ELF-1 (cell line): ENCODE measurements at places on chromosomes 16 and 17.

DNA sequence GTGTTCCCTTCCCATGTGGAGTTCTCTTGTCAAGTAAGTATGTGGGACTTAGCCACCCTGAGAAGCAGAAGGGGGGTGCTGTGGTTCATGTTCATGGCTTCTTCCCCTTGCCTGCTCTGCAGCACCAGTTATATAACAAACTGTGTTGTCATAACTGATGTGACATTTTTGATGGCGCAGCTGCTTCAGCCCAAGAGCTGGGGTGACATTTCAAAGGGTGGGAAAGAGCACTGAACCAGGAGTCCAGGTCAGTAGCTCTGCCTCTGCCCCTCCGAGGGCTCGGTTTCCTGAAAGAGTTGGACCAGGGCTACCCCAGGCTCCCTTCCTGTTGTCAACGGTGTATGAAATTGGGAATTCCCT, 7.4 kb downstream of the GNAO1 start:
- DNase-seq: no peak

DNA sequence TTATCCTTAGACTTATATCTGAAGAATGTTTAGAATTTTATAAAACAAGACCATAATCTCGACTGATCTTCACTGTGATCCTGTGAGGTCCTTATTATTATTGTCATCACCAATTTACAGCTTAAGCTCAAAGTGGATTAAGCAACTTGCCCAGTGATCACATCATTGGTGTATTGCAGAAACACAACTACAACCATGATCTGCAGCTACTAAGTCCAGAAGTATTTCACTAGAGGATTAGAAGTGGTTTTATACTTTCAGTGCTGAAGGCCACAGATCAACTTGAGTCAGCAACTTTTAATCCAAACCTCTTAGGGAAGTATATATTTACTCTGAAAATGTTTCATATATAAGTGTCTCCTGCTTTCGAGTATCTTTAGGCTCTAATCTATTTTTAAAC, 624.3 kb upstream of the SOX9 start:
- no peak for DNase-seq

GRCh38 chr16:19766988-19767387, 48.9 kb downstream of the IQCK start:
- DNase-seq: no peak

- peak; percentile 75 for DNase-seq
Measured at GRCh38 chr17:50583641-50584040, 23.1 kb downstream of the CACNA1G start.

DNA sequence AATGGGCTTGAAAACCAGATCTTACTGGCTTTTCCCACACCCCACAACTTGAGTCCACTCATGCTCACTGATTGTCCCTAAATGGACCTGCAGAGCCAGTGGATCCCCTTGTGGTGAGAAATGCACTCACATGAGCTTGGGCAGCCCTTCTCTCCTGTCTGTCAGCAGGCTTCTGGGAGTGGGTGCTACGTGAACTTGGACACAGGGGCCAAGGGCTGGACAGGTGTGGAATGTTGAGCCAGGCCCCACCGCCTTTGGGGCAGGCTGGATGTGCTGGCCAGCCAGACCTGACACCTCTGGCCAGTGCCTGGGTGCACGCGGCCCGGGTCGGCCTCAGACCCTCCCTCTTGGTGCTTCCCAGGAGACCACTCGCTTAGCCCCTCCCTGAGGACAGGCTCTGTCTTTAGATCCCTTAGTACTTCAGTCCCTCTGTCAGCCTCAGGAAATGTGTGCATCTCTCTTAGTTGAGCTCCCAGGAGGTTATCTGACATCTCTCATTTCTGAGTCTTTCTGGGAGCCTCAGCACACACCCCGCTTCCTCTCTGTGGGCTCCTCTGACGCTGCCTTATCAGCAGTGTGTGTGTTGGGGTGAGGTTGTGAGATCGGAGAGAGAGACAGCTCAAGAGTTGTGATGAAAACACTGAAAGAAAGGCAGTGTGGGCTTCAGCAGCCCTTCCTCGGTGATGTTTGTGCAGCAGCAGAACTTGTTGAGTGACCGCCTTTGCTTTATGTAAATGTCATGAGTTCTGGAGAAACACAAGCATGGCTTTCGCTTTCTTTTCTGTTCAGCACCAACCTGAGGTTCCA, 117.0 kb downstream of the RAB11FIP4 start:
- no peak for DNase-seq

- DNase-seq: peak; percentile 75
Measured at GRCh38 chr17:6701719-6702118, 11.4 kb downstream of the SLC13A5 start.

GRCh38 chr16:82252582-82252981, 82.6 kb upstream of the MPHOSPH6 start:
- DNase-seq: no peak
